HTR-8/SVneo (cell line): ENCODE measurements at places on chromosomes 3 and 15.

GRCh38 chr3:141249041-141249440 is 17.4 kb downstream of the PXYLP1 start:
- no peak for DNase-seq

DNA sequence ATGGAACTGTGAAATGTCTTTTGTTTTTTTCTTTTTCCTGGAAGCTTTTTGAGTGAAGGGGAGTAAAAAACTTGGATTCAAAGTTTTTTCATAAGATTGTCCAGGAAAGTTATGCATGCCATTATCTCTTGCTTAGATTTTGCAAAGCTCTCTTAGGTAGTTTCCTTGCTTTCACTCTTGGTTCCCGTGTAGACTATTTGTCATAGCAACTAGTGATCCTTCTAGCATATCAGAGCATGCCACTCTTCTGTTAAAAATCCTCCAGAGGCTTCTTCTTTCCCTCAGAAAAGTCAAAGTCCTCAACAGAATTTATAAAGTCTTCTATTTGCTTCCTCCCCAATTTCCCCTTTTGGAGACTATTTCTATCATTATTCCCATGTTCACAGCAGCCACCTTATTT is 21.1 kb downstream of the GTF2E1 start:
- no peak for DNase-seq

GRCh38 chr3:112137781-112138180 is 4.7 kb upstream of the GCSAM start:
- no peak for DNase-seq

DNA sequence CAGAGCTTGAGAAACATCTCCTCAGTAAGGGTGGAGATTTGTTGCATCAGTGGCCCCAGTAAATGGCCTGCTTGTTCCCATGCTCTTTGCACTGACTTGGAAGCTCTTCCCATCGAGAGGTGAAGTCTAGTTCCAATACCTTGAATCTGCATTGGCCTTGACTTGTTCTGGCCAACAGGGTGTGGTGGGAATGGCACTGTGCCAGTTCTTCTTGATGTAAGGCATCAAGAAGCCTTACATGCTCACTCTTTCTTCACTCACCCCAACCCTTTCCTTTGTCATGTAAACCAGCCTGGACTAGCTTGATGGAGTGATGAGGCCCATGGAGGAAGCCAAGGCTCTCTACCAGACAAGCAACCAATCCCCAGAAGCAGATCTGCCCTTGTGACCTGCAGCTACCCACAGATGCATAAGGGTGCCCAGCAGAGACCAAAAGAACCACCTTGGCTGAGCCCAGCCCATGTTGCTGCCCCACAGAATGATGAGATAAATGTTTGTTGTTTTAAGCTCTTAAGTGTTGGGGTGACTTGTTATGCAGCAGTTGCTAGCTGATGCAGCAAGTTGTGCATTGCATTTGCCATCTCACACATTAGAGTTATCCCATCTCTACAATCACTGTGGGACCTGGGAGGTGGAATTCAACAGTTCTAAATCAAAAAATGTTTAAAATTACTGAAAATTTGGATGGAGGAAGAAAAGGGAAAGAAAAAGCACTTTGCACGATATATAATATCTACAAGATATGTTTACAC is 11.1 kb upstream of the MGLL start:
- no peak for DNase-seq

- no peak for DNase-seq
Measured at GRCh38 chr3:132568422-132568821, 28.6 kb upstream of the ACKR4 start.

DNA sequence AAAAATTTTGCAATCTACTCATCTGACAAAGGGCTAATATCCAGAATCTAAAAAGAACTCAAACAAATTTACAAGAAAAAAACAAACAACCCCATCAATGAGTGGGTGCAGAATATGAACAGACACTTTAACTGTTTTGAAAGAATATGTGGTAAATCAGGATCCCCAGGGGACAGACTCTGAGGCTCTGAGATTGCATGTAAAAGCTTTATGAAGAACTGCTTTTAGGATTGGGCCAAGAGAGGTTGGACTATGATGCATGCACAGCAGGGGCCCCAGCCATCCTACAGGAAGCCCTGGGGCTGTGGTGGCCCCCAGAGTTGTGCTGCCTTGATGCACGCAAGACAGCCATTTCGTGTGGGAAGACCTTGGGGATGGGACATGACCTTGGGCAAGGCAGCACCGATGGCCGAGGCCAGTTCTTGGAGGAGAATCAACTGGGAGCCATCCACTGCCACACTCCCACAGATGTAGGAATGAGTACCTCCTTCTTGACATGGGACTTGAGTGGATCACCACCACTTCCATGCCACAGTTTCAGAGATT is 298.1 kb upstream of the THBS1 start:
- DNase-seq: no peak

- no peak for DNase-seq
Measured at GRCh38 chr3:98057631-98058030, 22.5 kb upstream of the GABRR3 start.

GRCh38 chr15:81286621-81287121 is 37.3 kb downstream of the STARD5 start:
- no peak for DNase-seq

DNA sequence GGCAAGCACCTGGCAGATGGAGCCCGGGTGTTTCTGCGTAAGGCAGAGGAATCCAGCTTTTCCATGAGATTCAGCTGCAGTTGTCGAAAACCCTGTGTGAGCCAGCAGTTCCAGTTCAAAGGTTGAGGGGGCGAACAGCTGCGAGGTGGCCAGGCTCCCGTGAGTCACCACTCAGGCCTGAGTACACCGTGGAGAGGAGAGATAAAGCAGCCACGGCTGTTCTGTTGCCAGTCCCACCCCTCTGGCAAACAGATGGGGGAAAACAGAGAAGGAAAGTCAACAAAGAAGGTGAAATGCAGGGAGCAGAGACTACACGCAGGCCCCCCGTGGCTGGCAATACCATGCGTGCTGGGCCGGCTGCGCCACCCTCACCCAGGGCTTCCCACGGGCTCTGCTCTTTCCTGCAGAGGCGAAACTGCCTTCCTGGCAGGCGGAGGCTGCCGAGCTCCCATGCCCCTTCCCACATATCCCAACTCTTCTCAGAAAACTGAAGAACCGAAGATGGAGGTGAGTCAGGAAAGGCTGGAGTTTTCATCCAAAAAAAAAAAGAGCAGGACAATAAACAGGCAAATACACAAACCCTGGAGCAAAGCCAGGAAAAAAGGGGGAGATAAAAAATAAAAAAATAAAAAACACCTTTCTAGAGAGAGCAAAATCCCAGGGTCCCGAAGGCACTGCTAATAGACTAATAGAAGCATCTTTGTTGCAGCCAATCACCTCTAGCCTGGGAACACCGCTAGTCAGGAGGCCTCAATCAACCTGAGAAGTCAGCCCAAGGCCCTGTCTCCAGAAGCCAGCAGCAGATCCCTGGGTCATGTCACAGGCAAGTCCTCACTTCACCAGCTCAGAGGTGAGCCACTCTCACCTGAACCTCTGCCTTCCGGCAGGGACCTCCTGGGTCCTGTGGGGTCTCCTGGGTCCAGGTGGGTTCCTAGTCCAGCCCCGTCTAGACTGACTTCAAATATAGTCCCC is 37.7 kb downstream of the FAM174B start:
- no peak for DNase-seq

GRCh38 chr3:109316162-109316730 is at the start of gene DPPA2:
TSS of gene DPPA2 (minus strand) at chr3:109316517. CDS start at chr3:109314542, 1,975 bp downstream.
- DNase-seq: no peak

GRCh38 chr3:168453623-168454022 is 357.9 kb upstream of the GOLIM4 start:
- DNase-seq: no peak

GRCh38 chr3:63060412-63060811 is 185.2 kb upstream of the CADPS start:
- DNase-seq: no peak

DNA sequence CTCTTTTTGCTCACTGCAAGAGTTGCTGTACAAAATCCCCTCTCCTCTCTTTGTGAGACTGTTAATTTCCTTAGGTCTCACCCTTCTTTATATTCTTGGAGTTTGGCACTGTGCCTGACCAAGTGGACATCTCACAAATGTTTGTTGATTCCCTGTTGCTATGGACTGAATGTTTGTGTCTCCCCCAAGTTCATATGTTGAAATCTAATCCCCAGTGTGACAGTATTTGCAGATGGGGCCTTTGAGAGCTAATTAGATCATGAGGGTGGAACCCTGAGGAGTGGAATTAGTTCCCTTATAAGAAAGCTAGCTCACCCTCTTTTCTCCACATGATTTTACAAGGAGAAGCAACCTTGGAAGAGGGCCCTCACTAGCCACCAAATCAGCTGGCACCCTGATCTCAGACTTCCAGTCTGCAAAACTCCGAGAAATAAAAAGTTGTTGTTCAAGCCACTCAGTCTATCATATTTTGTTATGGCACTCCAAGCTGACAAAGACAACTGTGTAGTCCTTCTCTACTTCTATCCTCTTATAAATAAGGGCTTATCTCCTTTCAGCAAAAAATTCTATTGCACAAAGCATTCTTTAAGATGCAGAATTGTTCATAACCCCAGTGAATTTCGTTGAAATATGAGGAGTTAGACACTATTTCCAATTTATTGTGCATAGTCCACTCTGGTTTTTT is 65.5 kb upstream of the NPHP3 start:
- DNase-seq: no peak

DNA sequence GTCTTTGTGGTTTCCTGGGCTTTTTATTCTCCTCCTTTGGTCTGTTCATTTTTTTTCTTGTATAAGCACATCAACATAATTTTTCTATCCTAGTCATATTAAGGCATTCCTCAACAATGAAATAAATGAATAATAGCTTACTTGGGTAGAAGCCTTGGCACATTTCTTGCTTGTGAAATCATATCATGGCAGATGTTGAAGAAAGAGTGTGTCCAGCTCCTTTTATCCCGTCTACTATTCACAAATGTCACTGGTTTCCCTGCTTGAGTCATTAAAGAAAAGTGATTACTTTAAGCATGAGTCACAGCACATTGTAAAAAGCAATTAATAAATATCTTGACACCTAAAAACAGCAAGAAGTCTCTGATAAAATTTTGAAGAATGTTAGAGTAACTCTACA is 42.1 kb downstream of the MINAR1 start:
- DNase-seq: no peak
